Right atrium auricular region (tissue), 2 donors: ENCODE measurements at places on chromosomes 12 and 14. TPM values are rescaled to one million over a fixed set of nuclear protein-coding genes. Genes with fewer than 3 reads are reported as not detected.
A peak's percentile ranks its signal among the peaks of the same experiment; 100 is the strongest.

GRCh38 chr14:80395031-80395430 is 183.7 kb upstream of the DIO2 start:
- no peak for DNase-seq

DNA sequence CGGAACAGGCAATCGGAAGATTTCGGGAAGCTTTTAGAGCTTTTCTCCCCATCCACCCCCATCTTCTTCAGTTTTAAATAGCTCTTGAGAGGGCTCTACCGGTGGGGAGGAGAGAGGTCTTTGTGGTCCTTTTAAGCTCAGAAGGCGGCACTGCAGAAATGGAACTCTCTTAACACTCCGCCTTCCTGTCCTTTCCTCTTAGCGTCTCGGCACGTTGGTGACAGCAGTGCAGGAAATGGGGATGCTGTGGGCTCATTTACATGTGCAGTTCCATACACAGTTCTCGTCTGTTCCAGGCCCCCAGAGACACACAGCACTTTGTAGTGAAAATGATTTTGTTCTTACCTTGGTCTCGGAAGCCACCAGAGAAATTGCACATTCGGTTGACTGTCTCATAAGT is 50.4 kb upstream of the RIN3 start:
- peak; percentile 50 for DNase-seq

GRCh38 chr12:104604070-104604994 is 147.6 kb downstream of the CHST11 start:
- peak; percentile 88 for DNase-seq

DNA sequence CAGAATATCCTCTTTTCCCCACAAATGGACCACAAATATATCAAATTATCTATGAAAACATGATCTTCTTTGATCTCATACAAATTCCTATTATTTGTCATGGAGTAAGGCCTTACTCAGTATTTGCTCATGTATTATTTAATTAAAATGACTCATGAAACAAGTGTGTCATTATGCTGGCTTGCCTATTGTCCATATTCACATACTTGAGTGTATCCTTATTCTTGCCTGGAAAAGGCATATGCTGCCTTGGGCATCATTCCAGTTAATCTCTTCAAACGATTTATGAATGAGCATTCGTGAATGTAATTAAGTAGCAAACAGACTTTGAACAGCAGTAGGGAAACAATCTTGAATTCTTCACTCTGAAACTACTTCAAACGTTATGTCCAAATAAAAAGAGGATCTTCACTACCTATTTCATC is 22.6 kb upstream of the SNRPF start:
- no peak for DNase-seq

The PRPH gene
- total RNA-seq = not detected

The BICDL1 gene
- total RNA-seq = 47.2 TPM

The KRT86 gene
- not detected for total RNA-seq

The C14orf39 gene
- total RNA-seq = not detected
